ENCODE measurements at places on chromosomes 5 and 9.

- no peak for DNase-seq
These were observed 117.3 kb downstream of the GDNF start for GRCh38 chr5:37722236-37723161.

DNA sequence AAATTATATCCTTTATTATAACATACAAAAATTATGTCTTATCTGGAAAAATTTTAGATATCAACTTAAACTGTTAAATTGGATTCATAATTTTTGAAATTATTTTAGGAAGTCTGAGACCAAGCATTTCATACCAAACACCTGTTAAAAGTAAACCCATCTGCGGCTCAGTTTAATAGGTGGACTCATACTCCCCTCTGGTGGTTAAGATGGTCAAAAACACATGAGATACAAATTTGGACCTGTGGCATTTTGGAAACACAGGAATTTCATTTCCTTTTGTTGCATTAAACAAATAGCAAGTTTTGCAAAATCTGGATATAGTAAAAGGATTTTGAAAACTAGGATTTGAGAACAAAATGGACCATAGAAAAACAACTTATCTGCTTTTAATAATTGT, 53.7 kb downstream of the RGMB start:
- DNase-seq, result no peak

DNA sequence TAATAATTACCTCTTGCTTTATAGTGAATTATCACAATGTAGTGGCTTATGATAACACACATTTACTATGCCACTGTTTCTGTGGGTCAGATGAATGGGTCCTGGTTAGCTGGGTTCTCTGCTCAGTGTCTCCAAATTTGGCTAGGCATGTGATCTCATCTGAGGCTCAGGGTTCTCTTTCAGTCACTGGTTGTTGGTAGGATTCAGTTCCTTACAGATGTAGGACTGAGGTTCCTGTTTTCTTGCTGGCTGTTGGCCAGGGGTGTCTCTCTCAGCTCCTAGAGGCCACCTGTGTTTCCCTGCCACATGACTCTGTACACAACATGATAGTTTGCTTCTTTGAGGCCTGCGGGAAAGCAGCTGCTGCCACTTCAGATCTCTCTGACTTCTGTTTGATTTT, 7.1 kb downstream of the NFX1 start:
- no peak for DNase-seq

- no peak for DNase-seq
These were observed 70.1 kb upstream of the IFNK start for GRCh38 chr9:27453860-27454553.

DNA sequence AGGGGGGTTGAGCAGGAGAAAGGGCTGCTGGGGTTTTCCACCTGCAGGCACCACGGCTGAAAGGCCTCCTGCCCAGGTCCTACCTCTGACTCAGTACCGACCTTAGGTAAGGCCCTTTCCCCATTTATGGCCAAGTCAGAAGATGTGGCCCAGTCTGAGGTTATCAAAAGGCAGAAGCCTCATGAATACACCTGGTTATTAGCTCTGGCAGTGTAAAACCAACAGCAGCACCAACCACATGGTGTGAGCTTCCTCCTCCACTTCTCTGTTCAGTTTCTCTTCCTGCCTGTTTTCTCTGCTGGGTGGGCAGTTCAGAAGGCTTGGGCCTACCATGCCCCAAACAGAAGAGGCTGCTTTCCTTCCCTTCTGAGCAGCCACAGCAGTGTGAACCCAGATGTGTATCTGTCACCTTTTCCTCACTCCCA, 86.9 kb downstream of the UGCG start:
- no peak for DNase-seq

GRCh38 chr5:149489605-149490037, 61.6 kb downstream of the CSNK1A1 start:
- no peak for DNase-seq

DNA sequence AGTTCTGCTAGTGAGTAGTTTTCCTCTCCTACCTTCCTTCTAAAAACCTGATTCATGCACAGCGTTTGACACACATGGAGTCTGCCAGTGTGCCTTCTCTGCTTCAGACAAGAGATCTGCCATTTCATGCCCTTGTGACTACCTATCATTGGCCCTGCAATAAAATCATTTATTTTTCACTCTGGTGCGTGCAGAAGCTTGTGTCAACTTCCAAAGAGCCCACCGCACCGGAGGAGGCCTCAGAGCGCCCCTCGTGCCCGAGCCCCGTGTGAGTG, 13.7 kb downstream of the HNRNPH1 start:
- DNase-seq, result no peak

DNA sequence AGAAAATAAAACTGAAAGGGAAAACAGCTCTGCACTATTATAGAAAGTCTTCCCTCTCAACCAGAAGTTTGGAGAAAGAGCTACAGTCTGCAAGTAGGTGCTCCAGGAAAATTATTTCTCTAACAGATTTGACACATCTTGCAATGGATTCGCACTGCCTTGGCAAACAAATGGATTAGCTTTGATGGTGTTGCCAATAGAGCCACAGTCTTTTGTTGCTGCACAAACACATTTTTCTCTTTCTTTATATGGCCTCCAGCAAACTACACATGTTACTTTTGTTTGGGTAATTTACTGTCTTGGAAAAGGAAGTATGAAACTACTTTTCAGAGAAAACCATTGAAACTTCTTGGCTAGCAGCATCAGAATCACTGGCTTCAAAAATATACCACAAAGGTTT, 523.1 kb downstream of the EFNA5 start:
- DNase-seq, result no peak

DNA sequence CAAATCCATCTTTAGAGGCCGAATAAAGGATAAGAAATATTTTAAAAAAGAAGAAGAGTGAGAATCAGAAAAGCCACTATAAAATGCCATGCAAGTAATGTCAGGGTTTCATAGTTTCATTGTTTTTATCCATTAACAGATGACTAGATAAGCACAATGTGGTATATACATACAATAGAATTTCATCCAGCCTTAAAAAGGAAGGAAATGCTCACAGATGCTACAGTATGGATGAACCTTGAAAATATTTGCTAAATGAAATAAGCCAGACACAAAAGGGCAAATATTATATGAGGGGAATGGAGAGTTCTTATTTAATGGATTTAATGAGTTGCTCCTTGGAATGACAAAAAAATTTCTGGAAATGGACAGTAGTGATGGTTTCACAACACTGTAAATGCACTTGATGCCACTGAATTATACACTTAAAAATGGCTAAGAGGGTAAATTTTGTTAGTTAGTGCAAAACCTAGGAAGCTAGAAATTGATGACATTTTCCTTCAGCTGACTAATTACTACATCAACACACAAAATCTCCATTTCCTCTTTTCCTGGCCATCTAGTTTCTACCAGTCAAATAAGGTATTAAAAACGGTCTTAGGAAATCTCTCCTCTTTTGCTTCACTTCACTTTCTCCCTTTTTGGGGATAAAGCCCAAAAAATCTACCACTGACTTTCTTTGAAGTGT, 86.6 kb downstream of the GNA14 start:
- DNase-seq, result no peak

Measured in stimulated activated CD4-positive, alpha-beta T cell treated with anti-CD3 and anti-CD28 coated beads, Interleukin-1b, Interleukin-23, amount 100 ng/mL, for 1 hour (primary cell).